Activated effector memory CD4-positive, alpha-beta T cell treated with anti-CD3 and anti-CD28 coated beads, Interleukin-2, amount 50 U/mL, for 16 hours (primary cell): ENCODE measurements at places on chromosomes 5 and 9.

- DNase-seq = no peak
These were observed 263.5 kb downstream of the ARHGAP26 start for GRCh38 chr5:143033535-143034250.

GRCh38 chr5:122126756-122127321, 2.5 kb upstream of the ZNF474 start:
- no peak for DNase-seq

GRCh38 chr5:107542831-107543231, 127.9 kb downstream of the EFNA5 start:
- DNase-seq = no peak

DNA sequence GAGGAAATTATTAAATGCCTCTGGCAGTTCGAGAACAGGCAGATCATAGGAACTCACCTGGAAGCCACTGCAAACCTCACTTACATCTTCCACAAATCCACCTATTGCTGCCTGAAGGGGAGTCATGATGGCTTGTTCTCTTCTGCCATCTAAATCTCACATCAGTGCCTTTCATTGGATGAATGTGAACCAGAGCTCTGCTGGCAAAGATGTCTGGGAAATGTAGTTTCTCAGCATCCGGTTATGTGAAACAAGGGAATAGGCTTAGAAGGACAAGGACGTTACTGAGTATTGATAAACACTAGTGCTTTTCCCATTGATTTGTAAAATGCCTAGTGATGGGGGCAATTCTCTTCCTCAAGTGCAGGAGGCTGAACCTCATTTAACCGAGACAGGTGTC, 483.3 kb downstream of the ARHGEF28 start:
- no peak for DNase-seq

GRCh38 chr5:14256026-14256690, 113.0 kb downstream of the TRIO start:
- DNase-seq = no peak

DNA sequence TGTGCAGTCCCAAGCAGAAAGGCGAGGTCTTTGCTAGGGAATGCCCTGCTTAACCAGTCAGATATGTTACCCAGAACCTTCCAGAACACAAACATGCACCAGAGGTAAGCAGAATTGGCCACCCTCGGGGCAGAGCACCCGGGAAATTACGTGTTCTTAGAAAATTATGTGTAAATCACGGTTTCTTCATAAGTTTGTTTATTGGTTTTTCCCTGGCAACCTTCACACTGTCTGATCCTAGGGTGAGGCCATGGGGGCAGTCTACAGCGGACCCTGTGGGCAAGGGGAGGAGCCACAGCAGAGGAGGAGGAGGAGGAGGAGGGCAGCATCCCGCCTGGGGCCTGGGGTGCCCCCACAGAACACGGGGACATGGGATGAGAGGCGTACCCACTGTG, 31.4 kb downstream of the RXRA start:
- no peak for DNase-seq

DNA sequence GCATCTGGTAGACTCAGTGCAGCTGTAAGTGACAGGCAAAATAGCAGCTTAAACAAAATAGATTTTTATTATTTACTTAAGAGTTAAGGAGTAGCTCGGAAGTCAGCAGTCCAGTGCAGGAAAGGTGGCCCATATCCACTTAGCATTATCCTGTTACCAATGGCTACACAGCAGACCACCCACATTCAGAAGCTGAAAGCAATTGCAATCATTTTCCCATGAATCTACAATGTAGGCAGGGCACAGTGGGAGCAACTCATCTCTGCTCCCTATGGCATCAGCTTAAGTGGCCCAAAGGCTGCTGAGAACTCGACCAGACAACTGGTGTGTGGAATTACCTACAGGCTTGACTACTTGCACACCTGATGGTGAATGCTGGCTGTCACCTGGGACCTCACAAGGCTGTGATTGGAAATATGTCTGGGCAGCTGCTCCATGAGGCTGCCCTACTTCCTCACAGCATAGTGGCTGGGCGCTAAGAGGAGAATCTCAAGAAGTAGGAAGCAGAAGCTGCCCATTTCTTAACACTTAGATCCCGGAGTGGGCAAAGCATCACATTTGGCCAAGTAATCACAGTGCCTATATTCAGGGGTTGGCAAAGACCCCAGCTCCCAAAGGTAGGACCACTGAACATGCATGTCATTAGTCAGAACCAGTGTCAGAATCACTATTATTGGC, 56.4 kb downstream of the SNX18 start:
- DNase-seq = no peak

- peak; percentile 70 for DNase-seq
These were observed 159.3 kb downstream of the RGS3 start for GRCh38 chr9:113622600-113623400.

DNA sequence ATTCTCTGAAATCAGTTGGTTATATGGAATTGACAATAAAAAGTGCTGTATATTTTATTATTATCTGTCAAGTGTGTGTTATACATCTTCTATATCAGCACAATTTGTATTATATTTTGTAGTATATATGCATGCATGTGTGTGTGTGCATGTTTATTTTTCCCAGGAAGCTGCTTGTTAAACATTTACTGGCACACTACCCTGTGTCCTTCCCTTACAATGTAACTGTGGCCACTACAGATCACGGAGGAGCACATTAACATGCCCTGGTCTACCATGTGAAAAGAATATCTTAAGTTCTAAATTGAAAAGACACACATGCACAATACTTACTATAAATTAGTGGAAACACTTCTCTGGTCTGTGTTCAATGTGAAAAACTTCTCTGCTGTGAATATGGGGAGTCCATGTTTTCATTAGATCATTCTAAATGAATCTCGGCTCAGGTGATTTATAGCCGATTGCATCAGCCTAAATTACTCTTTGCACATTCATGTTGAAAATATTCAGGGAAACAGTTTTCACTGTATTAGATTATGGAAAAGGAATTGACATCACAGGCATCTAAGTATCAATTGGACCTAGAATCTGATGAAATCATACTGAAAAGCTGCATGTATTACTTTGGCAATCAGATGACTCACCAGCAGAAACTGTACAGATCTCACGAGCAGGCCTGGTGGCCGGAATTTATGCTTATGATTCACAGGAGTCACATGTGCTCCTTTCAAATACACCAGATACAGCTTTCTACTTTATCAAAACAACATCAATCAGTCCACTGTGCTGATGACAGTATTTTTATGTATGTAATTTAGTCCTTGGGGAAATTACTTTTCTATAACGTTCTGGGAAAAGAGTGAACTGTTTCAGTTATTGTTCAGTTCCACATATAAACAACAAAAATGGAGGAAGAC, 39.4 kb downstream of the LURAP1L start:
- no peak for DNase-seq

DNA sequence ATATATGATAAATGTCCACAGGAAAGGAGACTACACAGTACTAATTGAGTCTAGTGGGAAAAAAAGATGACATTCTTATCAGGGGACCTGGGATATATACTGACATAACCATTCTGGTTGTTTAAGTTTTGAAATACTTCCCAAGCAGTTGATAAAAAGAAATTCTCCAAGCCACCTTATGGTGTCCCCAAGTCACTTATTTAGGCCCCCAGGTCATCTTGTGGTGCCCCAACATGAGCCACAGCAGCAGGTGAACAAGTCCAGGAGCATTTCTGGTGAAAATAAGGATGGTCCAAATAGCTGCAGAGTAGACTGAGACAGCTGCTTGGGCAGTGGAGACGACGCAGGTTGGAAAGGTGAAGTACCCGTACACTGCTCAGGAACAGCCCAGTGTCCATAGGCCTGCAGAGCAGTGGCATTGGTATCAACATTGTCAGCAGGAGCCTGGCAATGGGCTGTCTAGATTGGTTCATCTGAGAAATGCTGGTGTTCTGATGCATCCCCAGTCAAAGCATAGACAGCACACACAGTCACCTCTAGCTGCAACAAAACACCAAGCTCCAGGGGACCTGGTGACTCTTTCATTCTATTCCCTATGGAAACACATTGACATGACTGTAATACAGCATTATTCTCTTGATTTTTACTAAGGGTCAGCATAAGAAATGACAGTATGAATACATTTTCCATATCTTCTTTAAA, 430.6 kb downstream of the NR2F1-AS1 start:
- DNase-seq = no peak

DNA sequence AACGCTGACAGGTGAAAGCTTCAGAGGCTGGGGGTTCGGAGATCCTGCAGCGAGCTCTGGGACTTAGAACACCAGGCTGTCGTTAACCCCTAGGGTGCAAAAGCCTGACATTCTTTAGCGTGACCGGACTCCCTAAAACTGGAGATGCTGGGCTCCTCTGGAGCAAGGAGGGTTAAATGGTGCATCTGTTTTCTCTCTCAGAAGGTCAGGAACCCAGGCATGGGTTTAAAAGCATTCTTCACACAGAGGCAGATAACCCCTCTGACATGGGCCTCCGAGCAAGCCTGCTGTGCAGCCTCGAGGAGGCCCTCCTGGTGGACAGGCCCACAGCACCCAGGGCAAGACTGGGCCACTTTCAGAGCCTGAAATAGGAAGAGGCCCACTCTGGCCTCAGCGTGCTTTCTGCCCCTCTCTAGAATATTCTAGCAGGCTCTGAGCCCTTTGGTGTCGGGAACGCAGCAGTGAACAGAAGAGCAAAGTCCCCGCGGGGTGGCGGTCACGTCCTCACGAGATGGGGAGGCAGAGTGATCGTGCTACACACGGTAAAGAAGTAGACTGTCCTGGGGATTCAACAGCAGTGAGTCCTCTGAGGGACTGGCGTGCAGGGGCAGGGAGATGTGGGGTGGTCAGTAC, 124.8 kb downstream of the COL23A1 start:
- DNase-seq = peak; percentile 45

DNA sequence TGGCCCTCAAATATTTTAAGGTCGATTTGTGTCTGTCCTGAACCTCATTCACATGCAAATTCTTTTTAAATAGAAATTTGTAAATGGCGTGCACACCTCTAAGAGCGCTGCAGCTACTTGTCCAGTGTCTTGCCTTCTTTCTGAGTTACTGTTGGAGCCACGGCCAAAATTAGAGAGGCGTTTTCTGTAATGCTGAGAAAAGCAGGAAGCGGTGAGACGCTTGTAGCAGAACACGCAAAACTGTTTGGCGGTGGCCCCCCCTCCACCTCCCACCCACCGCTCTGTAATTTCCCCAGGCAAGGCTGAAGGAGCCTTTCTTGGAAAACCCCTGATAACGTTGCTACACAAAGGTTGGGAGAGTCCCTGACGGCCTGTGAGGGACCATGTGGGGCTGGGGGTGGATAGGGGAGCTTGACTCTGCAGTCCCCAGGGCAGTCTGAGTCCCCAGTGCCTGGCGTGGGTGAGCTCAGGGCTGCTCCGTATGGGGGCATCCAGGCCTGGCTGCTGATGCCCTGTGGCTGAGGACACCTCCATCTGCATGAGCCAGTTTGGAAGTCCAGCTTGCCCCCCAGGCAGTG, 96.5 kb downstream of the GADD45G start:
- DNase-seq = peak; percentile 90

DNA sequence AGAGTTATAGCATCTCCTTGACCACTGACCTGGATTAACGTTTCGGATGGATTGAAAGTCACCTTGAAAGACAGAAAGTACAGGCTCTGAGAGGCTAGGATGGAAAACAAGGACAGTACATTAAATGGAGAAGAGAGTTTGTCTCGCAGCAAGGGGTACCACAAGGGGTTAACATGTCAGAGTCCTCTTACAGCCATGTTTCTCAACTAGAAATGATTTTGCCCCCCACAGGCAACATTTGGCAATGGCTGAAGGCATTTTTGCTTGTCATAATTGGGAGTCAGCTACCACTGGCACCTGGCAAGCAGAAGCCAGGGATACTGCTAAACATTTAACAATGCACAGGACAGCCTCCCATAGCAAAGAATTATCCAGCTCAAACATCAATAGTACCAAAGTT, 90.8 kb upstream of the EQTN start:
- no peak for DNase-seq

GRCh38 chr5:14147210-14147609, 4.1 kb downstream of the TRIO start:
- DNase-seq = no peak

DNA sequence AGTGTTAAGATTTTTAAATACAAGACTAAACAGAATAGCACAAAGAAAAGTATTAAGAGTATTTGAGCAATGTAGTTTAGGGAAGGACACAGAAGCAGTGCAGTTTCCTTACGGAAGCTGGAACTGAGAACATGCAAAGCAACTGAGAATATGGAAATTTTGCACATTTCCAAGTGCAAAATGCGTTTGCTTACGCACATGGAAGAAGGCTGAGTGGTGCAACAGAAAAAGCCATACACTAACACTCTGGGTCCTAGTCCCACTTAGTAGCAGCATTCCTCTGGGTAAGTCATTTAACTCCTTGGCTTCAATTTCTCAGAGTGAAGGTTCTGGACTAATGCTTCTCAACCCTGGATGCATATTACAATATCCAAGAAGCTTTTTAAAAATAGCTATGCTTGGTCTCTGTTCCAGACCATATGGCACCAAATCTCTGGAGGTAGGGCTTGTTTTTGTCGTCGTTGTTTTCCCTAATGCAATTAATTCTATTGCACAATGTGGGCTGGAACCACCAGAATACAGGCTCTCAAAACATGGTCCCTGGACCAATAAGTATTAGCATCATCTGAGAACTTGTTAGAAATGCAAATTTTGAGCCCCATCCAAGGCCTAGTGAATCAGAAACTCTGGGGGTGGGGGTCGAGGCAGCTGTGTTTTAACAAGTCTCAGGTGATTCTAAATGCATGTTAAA, 65.2 kb upstream of the DEPDC1B start:
- no peak for DNase-seq

- DNase-seq = no peak
These were observed 38.0 kb downstream of the HABP4 start for GRCh38 chr9:96487949-96488348.

GRCh38 chr5:5719292-5719691, 296.8 kb downstream of the ICE1 start:
- no peak for DNase-seq

DNA sequence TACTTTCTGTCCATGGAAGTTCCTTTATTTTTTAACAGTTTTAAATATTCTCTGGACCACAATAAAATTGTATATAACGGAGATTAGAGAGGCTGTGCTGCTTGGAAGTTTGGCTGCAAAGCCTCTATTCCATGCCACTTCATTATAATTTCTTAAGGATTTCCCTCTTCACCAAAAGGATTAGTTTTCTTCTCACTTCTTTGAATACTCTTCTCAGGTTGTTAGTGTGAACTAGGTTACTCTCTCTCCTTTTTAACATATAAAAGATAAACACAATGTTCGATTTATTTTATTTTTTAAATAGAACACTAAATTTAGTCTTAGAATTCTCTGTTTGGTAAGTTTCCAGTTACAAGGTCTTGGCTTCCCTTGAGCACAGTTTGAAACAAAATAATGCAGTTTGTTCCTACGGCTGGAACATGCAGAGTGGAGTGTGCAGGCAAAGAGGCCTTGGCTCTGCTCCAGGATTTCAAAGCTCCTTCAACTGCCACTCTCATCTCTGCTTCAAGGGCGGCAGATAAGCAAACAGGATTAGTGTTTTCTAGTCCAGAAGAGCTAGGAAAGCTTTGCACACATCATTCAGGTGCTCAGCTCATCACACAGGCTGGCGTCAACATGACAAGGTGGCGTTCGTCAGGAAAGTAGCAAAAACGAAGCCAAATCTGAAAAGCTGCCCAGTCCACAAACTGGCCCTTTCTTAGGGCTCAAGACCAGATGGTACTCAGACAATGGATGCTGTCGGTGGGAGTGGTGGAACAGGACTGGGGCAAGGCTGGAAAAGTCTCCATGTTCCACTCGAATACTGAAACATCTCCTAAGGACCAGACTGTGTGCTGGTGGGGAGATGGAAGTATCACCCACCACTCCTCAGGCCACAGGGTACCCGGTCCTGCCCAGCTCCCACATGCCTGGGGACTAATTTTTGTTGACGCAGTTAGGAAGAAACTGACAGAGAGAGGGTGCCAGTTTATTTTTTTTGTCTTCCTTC, 286.6 kb downstream of the CRB2 start:
- DNase-seq = no peak
